CD4-positive, alpha-beta T cell treated with Interleukin-12 subunit alpha and Interleukin-12 subunit beta, for 1 hour (primary cell): ENCODE measurements at places on chromosomes 3 and 15.

DNA sequence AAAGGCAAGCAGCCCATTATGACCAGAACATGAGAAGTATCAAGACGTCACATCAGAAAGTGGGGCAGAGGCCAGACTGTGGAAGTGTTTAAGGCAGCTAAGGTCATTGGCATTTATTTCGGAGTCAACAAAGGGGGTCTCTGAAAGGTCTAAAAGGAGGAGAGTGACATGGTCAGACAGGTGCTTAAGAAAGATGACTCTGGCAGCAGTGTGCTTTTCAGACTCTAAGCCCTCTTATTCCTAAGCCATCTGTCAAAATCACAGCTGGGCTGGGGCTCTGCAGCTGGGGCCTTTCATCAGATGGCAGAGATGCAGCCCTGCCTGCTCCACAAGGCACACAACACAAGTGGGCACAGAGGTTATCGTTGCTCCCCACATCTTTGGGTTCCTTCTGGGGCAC lies 14.0 kb downstream of the FBXL22 start:
- DNase-seq, result no peak

DNA sequence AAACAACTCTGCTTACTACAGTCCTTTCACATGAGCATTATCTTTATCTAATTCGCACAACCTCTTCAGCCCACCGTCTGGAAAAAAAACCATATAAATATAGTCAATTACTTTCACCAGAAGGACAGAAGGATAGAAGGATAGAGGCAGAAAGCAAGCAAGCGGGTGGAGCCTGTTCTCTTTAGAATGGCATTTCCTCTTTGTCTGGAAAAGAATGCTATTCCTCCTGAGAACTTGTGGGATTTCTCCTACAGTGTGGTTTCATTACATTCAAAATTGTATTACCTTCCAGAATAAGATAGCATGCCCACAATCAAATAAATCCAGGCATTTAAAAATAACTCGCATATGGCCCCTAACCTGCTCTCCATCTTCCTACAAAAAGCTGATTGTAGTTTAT lies 23.1 kb downstream of the SLC30A4 start:
- DNase-seq, result no peak

DNA sequence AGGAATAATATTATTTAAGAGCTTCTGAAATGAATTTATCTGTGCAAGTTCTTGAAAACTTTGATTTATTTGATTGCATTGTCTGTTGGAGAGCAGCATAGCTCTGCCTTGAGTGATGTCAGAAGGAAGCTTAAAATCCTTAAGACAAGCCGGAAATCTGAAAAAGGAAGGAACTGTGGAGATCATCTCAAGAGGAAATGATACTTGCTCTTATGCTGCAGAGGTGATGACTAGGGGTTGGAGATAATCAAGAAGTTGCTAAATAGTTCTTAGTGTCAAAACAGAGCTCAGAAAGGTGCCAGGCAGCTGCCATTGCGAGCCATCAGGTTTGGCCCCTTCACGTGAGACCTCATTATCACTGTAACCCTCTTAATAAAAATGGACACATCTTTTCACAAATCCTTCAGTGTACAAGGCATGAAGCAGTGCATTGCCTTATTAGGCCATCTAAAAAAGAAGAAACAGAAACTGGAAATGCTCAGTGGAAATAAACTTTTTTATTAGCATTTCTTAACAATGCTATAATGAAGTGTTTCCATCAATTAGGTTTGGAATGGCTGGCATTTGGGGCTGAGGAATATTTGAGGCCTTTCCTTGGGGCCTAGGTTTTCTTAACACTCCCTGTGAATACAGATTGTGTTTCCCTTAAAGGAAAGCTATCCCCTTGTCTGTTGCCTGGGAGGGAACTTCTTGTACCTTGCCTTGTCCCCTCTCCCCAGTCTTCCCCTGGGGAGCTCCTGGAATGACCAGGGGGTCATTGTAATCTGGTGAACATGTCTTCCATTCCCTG lies 34.5 kb upstream of the VILL start:
- DNase-seq, result no peak

DNA sequence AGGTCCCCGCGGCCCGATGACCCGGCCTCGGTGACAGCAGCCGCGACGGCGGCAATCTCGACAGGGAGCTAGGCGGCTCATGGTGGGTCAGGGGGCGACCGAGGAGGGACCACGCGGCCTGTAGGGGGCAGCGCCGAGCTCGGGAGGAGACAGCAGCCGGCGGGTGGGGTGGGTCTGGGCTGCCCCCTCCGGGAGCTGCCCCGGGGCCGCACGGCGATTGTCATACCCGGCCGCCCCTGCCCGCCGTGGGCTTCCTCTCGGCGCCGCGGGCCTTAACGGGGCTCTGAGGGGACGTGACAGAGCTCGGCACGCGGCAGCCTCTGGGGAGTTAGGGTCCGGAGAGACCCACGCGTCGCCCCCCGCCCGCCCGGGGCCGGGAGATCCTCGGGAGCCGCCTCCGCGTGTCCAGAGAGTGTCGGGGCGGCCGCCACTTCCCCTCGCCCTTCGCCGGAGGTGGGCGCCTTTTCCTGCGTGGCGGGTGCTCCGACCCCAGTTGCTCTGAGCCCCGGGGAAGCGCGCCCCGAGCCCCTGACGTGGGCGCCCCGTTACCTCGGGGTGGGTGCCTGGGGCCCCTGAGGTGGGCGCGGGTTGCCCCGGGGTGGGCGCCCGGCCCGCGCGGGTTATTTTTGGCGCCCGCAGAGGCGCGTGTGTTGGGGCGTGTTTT lies 539 bp upstream of the PLCL2 start:
- peak; percentile 79 for DNase-seq

- DNase-seq, result no peak
Observed at GRCh38 chr3:26637698-26638097, 15.1 kb downstream of the LRRC3B start.

- no peak for DNase-seq
Observed at GRCh38 chr3:183629546-183630301, 5.7 kb upstream of the KLHL24 start.

DNA sequence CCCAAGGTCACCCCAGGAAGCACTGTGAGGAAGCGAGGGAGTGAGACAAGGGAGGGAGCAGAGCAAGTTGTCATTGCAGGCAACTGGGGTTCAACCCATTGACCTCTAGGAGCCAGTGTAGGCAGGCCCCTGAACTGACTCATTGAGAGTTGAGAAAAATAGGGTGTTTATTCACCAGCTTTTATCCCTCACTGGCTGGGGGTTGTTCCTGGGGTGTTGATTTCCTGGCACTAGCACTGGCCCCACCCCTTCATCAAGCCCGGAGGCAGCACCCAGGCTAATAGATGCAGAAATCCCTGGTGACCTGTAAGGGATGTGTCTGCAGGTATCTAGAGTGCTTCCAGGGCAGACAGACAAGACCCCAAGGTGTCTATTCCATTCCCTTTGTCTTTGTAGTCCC lies 183.9 kb downstream of the ARRDC4 start:
- no peak for DNase-seq

DNA sequence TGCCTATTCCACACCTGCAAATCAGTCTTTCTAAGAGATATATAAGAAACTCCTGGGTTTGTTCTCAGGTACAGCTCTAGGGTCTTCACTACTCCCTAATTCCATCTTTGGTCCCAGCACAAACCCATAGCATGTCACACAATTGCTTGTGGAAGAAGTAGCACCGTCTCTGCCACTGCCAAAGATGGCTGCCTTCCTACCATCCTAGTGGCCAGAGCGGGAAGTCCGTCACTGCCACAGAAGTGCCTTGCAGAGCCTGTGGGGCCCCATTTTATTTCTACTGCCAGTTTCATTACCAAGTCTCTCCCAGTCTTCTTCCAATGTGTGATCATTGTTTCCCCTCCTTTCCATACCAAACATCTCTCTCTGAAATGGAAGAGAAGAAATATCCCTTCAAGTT lies 107.6 kb downstream of the CD47 start:
- DNase-seq, result no peak

GRCh38 chr15:100537331-100537730 lies 8.6 kb upstream of the CERS3 start:
- no peak for DNase-seq
